ENCODE measurements at places on chromosomes 1 and 21.

DNA sequence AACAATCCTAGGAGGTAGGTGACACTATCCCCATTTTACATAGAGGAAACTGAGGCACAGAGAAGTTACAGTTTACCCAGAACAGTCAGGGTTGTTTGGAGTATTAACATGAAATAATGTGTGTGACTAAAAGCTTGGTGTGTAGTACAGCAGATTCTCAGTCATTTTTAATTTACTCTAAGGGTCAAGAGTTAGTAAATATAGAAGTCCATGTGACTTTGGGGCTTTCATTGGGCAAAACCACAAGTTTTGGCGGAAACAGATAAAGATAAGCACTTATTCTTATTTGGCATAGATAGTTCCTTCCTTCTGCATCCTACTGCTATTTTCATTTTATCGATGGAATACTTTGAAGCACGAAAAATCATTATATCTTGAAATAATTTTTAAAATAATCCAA, 128.5 kb downstream of the DNM3 start:
- no peak for DNase-seq

GRCh38 chr1:159144571-159144970, 26.8 kb upstream of the CADM3 start:
- DNase-seq = no peak

- DNase-seq = no peak
These were observed 86.8 kb downstream of the LRRC8C start for GRCh38 chr1:89719502-89720306.

- DNase-seq = peak; percentile 83
These were observed 167.7 kb upstream of the CSF3R start for GRCh38 chr1:36650200-36651065.

- no peak for DNase-seq
These were observed 403 bp downstream of the CCNL2 start for GRCh38 chr1:1398677-1399186.

DNA sequence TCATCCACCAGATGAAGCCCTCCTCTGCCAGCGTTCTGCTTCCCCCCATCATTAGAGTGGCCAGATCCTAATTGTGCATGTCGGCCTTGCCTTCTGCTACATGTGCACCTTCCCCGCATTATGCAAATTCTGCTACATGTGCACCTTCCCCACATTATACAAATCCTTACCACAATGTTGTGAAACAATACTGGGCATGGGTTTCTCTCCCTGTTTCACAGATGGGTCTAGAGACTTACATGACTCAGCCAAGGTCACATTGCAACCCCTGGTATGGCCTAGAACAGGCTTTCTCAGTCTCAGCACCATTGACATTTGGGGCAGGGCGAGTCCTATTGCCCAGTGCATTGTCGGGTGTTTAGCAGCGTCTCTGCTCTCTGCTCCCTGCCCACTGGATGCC, 1.0 kb upstream of the CELA2A start:
- DNase-seq = no peak

Data from activated T-cell treated with anti-CD3 and anti-CD28 coated beads, Interleukin-2, amount 50 U/mL, for 48 hours (primary cell).